ENCODE measurements at places on chromosomes 13 and 19.

- DNase-seq, result no peak
These were observed 13.0 kb downstream of the MYCBP2 start for GRCh38 chr13:77313923-77314322.

GRCh38 chr13:113428871-113429607, 24.2 kb downstream of the ADPRHL1 start:
- DNase-seq, result no peak

DNA sequence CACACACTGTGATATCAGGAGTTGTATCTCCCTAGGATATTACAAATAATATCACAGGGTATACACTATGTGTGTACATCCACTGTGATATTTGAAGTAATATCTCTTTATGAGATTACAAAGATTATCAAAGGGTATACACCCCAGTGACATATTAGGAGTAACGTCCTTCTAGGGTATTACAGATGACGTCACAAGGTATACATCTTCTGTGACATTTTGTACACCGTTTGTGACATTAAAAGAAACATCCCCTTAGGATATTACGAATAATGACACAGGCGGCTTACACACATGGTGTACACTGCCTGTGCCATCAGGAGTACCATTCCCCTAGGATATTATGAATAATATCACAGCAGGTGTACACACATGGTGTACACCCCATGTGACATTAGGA, 13.4 kb upstream of the RGCC start:
- no peak for DNase-seq

DNA sequence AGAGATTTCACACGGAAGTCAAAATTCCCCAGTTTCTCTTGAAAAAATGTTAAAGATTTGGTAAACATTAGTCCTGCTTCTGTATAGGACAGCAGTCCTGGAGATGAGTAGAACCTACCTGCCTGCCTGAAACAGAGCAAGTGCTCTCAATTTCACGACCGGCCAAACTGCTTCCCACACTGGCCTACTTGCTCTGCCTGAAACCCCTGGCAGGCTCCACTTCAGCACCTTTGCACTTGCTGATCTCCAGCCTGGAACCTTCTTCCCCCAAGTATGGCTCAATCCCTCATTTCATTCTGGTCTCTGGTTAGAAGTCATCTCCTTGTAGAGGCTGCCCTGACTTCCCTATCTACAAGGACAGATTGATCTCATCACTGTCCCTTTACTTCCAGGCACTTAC, 271.4 kb downstream of the DLEU7 start:
- no peak for DNase-seq

DNA sequence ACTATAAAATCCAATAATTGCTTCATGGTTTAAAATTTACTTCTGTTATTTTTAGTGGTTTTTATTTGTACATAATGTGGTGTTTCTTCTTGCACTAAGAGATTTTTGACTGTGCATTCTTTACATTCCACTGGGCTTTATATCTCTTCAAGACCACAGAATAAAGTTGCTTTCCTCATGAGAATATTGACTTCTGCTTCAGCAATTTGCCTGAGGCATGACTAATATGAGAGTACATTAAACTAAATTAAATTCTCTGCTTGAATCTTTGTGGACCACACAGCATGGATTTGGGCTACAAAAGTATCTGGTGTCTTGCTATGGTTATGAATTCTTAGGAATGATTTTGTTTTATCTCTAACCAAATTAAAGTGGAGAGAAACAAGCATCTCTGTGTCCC, 1463.4 kb upstream of the PCDH20 start:
- no peak for DNase-seq

DNA sequence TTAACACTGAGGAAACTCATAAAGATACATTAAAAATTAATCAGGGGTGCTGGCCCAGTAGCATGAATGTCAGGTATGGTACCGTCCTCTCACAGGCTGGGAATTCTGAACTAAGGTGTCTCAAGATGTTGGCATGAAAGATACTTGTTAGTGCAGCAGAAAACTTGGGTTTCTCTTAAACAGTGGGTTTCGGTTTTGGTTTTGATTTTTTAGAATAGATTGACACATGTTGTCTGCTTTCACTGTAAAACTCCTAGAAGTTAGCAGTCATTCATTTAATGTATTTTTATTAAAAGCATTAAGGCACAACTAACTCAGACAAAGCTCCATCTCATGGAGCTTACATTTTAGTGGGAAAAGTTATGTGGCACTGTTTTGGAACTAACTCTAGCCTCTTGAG, 3.5 kb upstream of the OBI1 start:
- no peak for DNase-seq

DNA sequence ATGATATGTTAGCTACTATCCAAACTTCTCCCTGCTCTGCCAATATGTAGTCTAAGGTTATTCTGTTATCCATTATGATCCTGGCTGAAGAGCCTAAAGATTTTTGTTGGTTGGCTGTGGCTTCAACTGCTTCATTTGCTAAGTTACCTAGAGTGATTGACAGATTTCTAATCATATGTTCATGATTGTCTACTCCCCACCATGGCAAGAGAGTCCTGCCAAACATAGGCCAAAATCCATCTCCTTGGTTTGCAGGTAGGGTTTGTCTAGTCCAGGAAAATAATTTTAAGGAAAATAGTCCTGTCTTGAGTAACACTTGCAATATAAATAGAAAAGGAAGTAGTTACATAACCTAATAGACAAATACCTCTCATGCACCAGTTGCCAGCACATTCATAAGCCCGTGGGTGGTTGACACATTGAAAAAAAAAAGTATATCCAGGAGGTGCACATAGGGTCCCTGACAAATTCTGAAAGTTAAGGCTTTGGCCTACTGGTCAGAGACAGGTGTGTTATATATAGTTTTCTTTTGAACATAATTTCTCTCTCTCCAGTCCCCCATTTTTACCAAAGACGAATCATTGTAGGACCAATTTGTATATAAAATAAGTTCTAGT, 5.4 kb upstream of the CBY2 start:
- DNase-seq, result no peak

DNA sequence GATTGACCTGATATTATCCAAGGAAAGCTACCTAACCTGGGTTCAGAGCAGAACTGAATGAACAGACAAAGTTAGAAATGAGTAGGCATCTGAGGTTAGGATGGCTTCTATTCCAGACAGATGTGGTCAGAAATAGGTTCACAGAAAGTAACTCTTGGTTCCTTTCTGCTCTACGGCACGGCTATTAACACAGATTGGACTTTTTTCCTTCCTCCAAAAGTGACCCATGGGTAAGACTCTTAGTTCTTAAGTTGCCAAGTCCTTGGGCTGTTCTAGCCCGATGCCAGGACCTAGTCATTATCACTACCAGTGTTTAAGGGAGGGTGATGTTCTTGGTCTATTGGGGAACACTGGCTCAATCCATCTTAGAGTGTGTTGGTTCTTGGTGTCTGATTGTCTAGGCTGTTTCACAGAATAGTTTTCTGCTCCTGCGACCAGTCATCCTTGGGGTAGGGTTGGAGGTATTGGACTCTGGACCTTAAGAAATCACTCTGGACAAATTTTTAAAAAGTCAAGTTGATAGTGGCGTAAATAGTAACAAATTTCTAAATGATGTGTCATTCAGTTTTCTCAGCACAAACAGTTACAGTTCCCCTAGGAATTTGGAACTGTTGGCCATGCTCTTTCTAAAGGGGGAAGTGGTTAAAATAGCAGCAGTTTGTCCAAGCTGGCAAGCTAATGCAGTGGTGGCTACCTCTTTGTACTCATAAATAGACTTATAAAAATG, 60.1 kb upstream of the MYCBP2 start:
- DNase-seq, result no peak

DNA sequence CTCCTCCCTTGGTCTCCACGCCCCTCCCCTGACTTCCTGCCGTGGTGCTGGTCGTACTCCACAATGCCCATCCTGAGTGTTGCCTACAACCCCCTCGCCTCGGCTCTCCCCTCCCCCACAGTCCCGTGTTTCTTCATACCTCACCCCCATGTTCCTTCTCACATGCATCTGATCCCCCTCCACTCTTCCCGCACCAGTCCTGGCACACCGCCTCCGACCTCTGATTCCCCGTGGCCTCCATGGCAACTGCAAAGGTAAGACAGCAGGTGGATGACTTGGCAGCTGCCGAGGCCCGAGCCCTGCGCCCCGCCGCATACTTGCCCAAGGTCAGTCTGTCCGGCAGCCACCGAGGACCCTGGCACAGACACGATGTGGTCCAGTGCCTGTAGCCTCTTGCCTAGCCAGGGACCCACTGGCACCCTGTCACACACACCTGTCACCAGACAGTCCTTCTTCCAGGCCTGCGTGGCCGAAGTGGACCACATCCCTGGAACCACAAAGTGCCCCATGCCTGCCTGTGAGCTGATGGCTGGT, 16.1 kb upstream of the SDHAF1 start:
- DNase-seq, result no peak

Data from activated CD8-positive, alpha-beta memory T cell treated with anti-CD3 and anti-CD28 coated beads, Interleukin-2, amount 10 ng/mL, durations not matched to agents 7 days and 5 days (primary cell).